HTR-8/SVneo (cell line): ENCODE measurements at places on chromosomes 7 and 10.

GRCh38 chr7:63925262-63925625 lies 73.4 kb upstream of the ZNF722 start:
- DNase-seq = no peak

- no peak for DNase-seq
Observed at GRCh38 chr10:5604961-5605360, 61.4 kb downstream of the ASB13 start.

GRCh38 chr7:21067216-21067615 lies 280.5 kb upstream of the SP8 start:
- DNase-seq = no peak

DNA sequence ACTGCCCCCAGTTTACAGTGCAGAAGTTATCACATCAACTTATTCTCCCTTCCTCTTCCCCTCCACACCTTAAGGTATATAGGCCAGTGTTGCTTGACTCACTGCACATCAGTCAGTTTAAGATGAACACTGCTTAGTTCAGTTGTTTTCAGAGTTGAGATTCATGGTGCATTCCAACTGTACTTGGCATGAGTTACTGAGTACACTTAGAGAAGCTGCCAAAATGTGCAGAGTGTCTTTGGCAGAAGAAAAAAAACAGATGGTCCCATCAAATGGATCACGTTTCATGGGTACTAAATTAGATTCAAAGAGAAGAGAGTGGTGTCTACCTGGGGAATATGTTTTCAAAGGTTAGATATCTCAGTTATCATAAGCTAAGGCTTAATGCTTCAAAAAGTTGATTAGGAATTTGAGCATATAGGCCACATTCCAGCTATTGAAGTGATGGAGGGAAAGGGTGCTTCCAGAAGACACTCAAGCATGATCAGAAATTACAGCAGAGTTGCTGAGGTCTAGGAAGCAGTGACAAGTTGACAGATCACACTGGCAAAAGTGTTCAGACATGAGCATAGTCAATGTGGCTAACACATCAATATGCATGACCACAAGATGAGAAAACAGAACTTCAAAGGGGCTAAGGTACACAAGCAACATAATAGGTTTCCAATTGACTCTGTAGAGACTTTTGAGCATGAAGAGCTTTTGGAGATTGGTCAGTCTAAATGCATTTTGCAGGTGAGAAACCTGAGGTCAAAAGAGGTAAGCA lies 579.2 kb upstream of the CELF2 start:
- no peak for DNase-seq

DNA sequence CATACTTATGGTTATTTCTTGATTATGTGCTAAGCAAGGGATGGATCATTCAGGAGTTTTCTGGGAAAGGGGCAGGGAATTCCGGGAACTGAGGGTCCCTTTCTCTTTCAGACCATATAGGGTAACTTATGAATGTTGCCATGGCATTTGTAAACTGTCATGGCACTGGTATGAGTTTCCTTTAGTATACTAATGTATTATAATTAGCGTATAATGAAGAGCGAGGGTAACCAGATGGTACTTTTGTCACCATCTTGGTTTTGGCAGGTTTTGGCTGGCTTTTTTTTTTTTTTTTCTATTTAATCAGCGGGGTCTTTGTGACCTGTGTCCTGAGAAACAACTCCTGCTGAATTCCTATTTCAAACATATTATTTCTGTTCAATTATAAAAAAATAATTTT lies 237.6 kb upstream of the PTER start:
- DNase-seq = no peak

DNA sequence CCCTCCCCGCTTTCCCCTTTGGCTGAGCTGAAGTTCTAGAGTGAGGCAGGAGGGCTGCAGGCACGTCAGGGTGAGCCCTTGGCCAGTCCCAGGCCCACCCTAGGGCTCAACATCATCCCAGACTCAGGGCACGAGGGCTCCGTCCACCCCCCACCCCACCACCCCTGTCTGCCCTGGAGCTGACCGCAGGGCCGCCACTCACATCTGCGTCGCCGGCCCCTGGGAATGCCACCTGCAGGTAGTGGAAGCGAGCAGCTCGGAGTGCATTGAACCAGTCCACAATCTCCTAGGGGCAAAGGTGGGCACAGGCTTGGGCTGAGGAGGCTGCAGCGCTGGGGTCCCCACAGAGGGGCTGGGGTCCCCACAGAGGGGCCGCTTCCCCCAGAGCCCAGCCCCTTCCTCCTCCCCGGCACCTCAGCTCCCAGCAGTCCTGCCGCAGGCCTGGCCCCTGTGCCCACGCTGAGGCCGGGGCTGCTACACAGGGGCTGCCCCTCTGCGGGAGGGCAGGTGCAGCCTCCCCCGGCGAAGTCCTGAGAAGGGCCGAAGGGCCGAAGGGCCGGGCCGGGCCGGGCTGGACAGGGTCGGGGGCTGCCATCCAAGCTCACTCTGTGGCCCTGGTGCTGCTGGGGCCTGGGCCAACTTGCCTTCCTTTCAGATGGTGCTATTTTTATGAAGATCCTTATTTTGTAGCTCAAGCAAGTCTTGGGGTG lies 24.1 kb downstream of the GET4 start:
- DNase-seq = no peak

DNA sequence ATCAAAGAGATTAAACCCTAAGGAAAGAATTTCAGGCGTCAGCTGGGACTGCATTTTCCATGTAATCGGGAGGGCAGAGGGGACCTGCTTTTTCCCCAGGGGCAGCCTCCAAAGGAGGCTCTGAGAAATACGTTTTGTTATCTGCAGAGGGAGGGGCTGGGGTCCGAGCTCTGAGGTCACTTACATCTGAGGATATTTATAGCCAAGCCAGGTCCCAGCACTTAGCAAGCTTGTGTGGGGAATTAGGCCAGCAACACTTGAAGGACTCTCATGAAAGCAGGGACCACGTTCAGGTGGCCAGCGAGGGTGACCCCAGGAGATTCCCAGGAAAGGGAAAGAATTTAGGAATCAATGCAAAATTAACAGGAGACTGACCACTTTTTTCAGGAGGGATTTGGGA lies 20.6 kb upstream of the GDI2 start:
- DNase-seq = no peak

- DNase-seq = no peak
Observed at GRCh38 chr10:118254654-118255053, 87.5 kb downstream of the FAM204A start.

- no peak for DNase-seq
Observed at GRCh38 chr10:33524966-33525365, 190.5 kb upstream of the NRP1 start.

DNA sequence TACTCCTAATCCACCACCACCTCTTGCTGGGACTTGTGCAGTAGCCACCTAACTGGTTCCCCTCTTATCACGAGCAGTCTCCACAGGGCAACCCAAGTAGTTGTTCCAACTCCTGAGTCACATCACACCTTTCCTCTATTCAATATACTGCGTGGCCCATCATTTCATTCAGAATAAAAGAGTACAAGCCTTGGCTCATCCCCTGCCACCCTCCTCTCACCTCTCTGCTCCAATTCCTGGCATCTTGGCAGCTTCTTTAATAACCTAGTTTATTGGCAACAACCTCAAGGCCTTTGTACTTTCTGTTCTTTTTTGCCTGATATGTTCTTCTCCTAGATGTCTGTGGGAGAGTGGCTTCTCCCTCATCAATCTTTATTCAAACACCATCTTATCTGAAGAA lies 199.4 kb downstream of the KIAA1217 start:
- DNase-seq = no peak

DNA sequence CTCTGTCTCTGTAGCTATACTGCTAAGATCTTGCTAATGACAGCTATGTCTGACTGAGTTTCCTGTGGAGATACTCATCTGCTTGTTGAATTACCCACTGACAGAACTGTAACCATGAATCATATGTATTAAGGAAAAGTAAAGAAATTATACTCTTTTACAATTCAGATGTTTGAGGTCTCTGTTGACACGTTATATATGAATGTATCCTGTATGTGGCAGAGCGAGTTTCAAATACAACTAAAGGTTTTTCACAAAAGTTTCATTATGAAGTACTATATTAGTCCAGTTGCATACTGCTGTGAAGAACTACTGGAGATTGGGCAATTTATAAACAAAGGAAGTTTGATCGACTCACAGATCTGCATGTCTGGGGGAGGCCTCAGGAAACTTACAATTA lies 232.5 kb downstream of the CDK14 start:
- DNase-seq = no peak

- DNase-seq = no peak
Observed at GRCh38 chr10:54903745-54904144, 102.7 kb upstream of the PCDH15 start.

DNA sequence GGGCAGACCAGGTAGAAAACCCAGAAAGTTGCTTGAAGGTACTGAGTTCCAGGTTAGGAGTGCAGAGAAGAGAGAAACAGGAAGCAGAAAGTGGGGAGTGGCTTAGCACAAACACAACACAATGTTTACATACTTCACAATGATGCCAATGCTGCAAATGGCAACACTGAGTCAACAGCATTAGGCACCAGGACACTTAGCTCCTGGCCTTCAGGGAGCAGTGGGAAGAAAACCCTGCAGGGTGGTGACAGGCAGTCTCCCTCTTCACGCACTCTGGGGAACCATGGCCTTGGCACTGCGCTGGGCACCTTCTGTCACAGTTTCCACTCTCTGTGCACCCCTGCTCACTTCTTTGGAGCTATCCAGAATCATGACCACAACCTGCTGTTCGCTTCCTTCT lies 7.3 kb downstream of the ICA1 start:
- DNase-seq = no peak

- DNase-seq = no peak
Observed at GRCh38 chr7:129765352-129765751, 153.8 kb downstream of the NRF1 start.

GRCh38 chr7:128891110-128891941 lies 19.2 kb downstream of the KCP start:
- no peak for DNase-seq

GRCh38 chr7:151896086-151896485 lies 19.2 kb upstream of the PRKAG2 start:
- no peak for DNase-seq

DNA sequence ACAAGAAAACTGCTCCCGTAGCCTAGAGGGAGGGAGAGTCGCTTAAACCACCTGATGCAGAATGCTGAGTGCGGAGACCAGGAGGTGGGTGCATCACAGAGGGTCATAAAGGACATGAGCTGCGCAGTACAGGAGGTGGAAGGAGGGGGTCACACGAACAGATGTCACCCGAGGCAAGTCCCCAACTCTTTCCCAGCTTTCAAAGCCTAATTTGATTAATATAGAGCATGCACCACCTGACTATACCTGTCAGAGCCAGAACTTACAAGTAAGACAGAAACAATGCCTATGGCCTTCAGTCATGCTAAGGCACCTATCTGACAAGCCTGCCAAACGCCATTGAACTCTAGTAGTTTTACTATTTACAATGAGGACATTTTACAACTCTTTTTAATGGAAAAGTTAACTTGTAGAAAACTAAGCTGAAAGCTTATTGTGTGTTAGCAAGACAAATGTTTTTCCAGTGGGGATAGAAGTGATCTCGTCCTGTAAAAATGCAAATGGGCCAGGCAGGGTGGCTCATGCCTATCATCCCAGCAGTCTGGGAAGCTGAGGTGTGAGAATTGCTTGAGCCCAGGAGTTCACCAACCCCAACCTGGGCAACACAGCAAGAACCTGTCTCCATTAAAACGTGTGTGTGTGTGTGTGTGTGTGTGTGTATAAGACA lies 1.1 kb upstream of the VOPP1 start:
- DNase-seq = no peak

- no peak for DNase-seq
Observed at GRCh38 chr10:78474743-78475142, 441.1 kb downstream of the RPS24 start.

- DNase-seq = no peak
Observed at GRCh38 chr7:36515847-36516246, 126.2 kb downstream of the ANLN start.

- DNase-seq = no peak
Observed at GRCh38 chr10:97069576-97070362, 116.0 kb downstream of the SLIT1 start.

DNA sequence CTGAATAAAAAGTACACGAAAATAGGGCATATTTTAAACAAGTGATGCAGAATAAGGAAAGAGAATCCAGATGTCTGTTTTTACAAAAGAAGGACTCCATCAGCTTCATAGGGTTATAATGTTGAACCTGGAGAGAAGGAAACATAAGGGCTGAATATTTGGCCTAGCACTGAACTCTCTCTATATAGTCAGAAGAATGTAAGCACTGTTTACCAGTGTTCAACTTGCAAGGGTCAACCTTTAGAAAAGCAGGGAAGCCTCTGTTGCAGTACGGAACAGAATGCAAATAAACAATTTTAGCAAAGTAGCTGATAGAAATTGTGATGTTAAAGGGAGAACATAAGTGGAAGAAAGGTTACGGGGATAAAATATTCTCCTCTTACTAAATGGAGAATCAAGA lies 16.2 kb downstream of the CDK6 start:
- DNase-seq = no peak

DNA sequence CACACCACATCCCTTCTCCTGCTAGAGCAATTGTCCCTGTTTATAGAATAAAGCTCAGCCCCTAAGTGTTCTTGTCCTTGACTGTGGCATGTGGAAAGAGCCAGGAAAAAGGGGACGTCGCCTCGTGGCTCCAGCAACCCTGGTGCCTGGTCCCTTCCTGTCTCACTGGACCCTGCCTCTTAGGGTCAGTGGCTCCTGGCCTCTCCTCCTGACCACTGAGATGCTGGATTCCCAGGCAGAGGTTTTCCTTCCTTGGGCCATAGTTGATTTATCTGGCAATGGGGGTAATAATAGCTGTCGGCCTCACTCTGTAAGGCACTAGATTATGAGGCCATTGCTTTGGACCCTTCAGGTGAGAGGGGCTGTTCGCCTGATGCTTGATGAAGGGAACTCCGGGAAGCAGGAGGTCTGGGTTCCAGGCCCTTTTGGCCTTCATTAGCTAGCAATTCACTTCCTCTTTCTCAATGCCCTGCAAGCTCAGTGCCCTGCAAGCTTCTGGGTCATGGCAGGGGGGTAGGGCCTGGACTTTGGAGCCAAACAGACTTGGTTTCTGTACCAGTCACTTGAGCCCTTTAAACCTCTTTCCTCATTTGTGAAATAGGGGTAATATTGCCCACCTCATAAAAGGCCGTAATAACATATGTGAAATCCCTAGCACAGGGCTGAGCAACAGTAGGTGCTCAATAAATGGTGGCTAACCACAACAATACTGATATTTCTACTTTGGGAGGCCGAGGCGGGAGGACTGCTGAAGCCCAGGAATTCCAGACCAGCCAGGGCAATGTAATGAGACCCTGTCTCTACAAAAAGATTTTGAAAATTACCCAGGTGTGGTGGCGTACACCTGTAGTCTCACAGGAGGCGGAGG lies 1.1 kb downstream of the ASL start:
- no peak for DNase-seq

- DNase-seq = no peak
Observed at GRCh38 chr7:132169730-132170129, 406.5 kb downstream of the PLXNA4 start.
